ENCODE measurements at places on chromosomes 6 and 20. TPM values are rescaled to one million over a fixed set of nuclear protein-coding genes. Genes with fewer than 3 reads are reported as not detected.

SNRPB gene
- 349 TPM for total RNA-seq

HLA-DPB1 gene
- not detected for total RNA-seq

TSHZ2 gene
- not detected for total RNA-seq

LTB gene
- 0.63 TPM for total RNA-seq

All from PC-9 (cell line).